AG08395 (cell line): ENCODE measurements at places on chromosomes 3 and 15.
A peak's percentile ranks its signal among the peaks of the same experiment; 100 is the strongest.

GRCh38 chr3:135267487-135267886 is 472.4 kb downstream of the EPHB1 start:
- no peak for DNase-seq

DNA sequence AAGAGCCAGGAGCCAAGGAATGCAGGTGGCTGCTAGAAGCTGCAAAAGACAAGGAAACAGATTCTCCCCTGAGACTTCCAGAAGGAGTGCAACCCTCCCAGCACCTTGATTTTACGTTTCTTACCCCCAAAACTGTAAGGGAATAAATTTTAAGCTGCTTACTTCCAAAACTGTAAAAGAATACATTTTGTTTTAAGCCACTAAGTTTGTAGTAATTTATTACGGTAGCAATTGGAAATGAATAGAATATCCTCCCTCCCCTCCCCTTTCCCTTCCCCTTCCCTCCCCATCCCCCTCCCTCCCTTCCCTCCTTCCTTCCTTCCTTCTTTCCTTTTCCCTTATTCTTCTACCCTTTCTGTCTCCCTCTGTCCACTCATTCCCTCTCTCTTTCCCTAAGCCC is 203.7 kb upstream of the CFAP20DC start:
- DNase-seq, result no peak

DNA sequence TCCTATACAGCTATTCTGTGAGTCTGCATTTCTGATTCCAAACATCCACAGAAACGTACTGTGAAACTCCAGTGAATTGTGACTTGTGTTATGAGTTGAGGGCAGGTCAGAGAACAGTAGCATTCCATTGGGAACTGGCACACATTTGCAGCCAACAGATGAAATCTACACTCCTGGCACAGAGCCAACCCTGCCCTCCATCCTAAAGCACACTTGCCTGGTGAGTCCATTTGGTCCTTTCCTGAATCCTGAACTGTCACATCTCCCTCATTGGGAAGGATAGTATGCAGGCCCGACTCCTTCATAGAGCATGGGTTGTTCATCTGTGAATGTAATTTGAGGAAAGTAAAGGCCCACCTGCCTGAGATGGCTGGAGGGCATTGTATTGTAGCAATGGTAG is 314.3 kb upstream of the RASGRP1 start:
- no peak for DNase-seq

DNA sequence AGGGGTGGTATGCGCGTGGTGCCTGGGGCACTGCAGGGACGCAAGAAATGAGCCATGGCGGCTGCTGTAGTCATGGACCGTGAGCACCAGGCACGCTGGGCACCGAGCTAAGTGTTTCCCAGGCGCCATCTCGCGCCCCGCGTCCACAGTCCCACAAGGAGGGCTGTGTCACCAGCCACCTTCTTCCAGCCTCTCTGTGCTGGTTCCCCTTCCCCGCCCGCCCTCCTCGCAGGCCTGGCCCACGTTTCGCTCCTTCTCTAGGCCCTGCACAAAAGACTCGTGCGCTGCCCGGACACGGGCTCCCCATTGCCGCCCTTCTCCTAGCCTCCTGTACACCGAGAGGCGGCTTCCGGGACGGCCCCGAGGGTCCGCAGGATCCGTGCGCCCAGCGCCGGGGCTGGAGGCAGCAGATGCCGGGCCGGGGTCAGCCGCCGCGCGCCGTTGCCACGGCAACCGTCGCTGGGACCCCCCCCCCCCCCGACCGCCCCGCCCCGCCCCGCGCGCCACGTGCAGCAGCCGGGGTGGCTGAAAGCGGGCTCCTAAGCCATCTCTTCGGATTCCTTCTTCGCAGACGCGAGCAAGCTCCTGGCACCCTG is 113.4 kb downstream of the SRGAP3 start:
- no peak for DNase-seq

- DNase-seq, result no peak
These were observed 49.1 kb upstream of the TMEM158 start for GRCh38 chr3:45275006-45275704.

DNA sequence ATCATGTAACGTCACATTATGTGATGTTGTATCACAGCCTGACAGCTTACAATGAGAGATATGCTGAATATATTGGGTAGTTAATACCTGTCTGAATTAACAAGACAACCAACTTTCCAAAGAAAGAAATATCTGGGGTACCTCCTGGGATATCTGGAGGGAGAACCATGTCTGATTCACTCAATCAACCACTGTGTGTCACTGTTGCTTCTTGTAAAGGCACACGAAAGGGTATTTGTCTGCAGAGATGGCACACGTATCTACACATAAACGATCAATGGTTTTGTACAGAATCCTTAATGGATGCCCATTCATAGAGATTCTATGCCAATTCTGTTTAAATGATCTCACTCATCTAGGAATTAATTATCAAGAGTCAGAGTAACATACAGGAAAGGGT is 252.1 kb upstream of the TMCO5A start:
- peak; percentile 15 for DNase-seq

DNA sequence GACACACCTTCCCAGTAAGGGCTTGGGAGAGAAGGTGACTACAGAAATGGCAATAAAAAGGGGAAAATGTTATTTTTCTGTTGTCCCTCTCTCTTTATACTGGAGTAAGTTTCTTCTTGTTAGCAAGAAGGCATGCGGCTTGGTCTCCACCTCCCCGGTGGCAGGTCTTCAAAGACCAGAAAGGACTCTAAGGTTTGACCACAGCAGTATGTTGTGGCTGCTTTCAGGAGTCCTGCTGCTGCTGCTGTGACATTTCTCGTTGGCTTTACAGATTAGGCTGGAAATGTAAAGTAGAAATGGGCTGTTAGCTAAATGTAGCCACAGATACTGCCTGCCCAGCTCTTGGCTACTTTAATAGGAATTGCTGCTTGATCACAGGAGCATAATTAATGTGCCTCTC is 175.8 kb upstream of the ZBTB20 start:
- no peak for DNase-seq

DNA sequence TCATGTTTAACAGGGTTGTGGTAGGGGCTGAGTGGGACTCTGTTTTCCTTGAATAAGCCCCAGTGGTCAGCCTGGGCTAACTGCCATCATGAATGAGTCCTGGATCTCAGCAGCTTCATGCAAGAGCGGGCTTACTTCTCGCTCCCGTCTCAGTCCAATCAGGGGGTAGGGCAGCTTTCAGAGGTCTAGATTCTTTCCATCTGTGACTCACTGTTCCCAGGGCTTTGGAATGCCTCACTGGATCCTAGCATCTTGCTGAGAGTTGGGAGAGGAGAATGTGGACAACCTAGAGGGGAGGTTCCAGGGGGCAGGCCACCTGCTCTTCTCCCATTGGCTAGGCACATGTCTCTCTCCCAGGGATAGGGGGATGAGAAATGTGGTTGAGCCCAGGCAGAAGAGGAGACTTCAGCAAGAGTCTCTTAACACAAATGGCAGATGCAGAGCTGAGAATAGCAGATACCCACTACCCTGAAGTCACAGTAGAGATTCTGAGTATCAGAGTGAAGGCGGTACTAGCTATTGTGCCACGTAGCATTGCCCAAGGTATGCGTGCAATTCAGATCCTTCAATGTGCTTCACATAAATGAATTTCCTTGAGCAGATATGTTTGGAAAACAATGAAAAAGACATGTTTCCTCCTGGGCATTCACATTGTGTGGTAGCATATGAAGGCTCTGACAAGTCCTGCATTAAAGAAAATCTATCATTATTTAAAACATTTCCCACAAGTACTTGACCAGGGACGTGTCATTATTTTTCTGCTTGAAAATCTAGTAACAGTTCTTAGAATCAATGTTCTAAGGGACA is 257.7 kb upstream of the PROK2 start:
- DNase-seq, result peak; percentile 88

DNA sequence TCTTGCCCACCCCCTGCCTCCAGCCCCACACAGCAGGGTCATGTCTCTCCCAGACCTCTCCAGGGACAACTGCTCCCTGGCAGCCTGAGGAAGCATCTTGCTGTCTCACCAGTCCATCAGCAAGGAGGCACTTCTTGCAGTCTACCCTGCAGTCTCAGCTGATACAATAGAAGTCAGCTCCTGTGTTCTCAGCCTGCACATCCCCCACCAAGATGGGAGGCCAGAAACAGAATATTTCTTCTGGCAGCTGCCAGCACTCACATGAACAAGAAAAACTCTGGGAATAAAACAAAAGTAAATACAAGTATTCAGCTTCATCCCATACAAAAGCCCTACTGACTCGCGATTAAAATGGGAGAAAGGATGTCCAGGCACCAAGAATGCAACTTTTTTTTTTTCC is 457.4 kb upstream of the PROK2 start:
- DNase-seq, result no peak

DNA sequence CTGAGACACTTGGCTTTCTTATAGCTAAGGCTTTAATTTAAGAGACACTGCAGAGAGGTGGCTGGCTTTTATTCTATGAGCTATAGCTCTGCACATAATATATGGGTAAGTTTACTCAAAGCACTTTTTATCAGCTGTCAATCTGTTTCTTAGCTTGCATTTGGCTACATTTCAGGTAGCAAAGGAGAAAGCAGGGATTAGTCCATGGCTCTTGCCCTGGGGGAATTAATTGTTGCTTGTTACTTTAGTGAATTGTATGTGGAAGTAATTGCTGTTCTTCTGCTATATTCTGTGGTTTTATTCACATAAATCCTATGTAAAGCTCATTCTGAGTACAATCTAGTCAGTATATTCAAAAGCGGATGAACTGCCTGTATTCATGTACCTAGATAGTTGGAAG is 14.4 kb upstream of the CCDC39 start:
- no peak for DNase-seq

DNA sequence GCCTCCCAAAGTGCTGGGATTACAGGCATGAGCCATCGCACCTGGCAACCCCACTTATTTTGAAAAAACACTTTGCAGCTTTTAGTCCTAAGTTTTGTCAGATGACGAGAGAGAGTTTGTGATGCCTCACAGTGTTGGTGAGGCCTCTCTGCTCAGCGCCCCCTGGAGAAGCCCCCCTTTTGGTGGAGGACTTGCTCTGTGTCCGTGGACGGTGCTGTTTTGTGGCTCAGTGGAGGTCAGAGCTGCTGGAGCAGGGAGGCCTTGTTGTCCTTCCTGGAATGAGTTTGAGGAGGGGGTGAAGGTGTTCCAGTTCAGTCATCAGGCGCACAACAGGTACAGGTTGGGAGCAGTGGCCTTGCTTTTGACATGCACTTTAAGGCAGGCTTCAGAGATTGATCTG is 58.0 kb downstream of the PGPEP1L start:
- no peak for DNase-seq

GRCh38 chr15:82538961-82539690 is 1.1 kb downstream of the RPS17 start:
- DNase-seq, result no peak

- DNase-seq, result no peak
These were observed 121.4 kb downstream of the ADCY5 start for GRCh38 chr3:123327480-123327879.
